T follicular helper cell (primary cell): ENCODE measurements at places on chromosomes 1 and 21.

DNA sequence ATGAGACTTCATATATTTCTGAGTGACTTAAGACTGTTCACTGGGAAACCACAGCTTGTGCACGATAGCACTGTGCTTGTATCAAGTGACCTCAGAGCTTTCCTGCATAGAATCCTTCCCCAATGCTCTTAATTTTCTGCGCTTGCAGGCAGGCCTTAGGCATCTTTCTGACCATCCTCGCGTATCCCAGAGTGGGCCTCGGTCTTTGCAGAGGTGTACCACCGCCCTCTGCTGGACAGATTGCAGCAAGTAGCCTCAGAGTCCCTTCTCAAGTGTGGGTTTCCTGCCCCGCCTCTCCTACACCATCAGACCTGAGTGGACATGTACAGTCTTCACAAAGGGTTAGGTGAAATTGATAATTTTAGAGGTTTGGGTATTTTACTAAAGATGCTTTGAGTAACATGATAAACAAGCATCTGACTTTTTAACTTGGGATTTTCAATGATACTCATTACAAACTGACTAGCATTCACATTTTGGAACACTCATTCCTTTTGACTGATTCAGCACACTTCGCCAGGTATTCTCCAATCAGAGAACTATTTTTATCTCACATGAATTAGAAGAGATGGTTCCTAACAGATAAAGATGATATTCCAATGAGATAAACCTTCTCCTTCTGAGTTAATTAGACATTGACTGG, 246.5 kb upstream of the USP25 start:
- DNase-seq, result peak; percentile 52

- no peak for DNase-seq
Measured at GRCh38 chr21:14559102-14559501, 13.0 kb upstream of the SAMSN1 start.

GRCh38 chr1:208139434-208140045, 104.6 kb downstream of the PLXNA2 start:
- DNase-seq, result no peak

GRCh38 chr1:172827301-172827700, 168.4 kb downstream of the FASLG start:
- DNase-seq, result no peak

GRCh38 chr1:30514945-30515344, 208.4 kb downstream of the MATN1 start:
- no peak for DNase-seq

DNA sequence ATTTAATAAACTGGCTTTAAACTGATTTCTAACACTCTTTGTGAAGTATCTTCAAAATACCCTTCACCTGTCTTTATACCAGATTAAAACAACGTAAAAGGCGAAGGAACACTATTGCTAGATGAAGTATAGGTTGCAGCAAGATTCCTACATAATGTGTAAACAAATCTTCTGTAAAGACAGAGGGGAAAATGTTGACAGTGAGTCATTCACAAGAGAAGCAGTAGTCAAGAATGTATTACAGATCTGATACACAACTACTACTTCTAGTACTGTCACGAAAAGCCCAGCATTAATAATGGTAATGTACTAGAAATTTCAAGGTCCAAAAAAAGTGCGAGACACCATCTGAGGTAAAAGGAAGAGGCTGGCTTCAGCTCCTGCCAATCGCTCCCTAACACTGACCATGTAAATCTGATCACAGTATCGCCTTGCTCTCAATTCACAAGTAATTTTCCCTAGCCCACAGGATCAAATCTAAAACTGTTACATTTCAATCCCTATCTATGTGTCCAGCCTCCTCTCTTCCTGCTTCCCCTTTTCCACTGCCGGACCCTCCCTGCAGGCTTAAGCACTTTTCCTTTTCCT, 290.4 kb downstream of the AKT3 start:
- DNase-seq, result no peak
